Osteoblast (primary cell): ENCODE measurements at places on chromosomes 4 and X.

DNA sequence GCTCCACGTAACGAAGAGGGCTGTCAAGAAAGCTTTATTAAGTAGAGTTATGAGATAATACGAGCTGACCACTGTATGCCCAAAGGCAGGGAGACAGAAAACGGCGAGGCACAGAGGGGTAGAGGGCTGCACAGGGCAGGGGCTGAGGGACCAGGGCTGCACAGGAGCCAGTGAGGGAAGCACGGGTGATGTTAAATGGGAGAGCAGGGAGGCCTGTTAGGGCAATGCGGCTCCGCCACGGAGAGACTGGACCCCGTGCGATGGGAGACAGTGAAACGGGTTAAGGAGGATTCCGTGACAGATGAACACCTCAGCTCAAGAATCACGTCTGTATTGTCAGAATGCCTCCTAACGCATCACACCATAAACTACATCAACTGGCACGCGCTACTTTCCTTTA, 25.1 kb downstream of the FAT1 start:
- no peak for DNase-seq

DNA sequence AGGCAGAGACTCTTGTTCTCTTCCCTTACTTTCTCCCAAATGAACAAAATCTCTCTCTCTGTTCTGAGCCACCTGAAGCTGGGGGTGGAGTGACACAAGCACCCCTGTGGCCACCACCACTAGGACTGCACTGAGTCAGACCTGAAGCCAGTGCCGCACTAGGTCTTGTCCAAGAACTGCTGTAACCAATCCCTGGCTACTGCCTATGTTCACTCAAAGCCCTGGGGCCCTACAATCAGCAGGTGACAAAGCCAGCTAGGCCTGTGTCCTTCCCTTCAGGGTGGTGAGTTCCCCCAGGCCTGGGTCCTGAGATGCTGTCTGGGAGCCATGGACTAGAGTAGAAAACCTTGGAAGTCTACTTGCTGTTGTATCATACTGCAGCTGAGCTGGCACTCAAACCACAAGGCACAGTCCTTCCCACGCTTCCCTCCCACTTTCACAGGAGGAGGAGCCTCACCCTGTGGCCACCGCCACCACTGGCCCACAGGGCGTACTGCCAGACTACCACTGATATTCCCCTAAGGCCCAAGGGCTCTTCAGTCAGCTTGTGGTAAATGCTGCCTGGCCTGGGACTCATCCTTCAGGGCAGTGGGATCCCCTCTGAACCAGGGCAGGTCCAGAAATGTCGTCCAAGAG, 119.1 kb downstream of the RTL9 start:
- peak; percentile 2 for DNase-seq

DNA sequence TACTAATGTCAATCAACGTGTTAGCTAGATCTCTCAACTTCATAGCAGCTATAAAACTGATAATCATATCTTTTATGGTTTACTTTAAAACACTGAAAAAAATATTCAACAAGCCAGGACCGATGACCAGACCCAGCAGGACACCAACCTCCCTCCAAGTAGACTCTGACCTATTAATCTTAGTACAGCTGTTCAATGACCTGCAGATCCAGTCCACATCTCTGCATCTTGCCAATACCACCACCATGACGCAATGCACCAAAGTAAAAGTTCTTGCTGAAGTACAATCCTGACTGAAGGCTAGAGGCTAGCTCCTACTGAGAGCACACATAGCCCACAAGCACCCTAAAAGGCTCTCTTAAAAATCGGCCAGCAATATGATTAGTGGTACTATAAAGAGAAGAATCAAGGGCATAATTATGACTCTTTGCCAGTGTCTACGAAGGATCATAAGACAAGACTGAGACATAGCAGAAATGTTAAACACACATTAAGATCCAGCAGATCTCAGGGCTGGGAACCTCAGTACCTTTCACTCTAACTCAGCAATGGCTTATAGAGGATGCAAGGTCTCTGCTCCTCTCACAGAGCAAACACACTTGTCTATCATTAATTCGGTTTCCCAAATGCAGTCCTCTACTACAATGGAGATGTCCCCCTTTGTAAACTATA, 7.6 kb downstream of the MED14 start:
- DNase-seq, result no peak

GRCh38 chrX:22040184-22040583, 8.1 kb downstream of the PHEX start:
- no peak for DNase-seq

- DNase-seq, result no peak
Observed at GRCh38 chrX:151912780-151913179, at the start of gene MAGEA4. Gene MAGEA4, plus strand, starts transcription at chrX:151912889. Its CDS starts 10,776 bp downstream, at chrX:151923665.

DNA sequence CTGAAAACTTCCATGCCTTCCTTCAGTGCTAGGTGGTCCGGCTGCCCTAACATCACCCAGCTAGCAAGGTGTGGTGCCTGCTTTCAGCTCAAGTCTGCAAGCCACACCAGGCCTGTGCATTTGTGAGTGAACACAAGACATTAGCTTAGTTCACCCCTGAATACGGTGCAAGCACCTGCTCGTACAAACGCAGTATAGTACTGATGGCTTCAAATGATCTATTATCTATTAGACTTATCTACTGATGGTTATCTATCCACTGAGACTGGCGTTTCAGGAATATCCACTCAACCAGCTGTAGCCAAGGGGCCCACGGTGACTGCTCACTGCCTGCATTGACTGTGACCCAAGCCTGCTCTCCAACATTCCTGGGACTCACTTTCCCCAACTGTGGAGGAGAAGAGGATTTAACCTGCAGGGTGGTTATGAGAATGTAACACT, 155.9 kb downstream of the SHOX start:
- DNase-seq, result no peak

DNA sequence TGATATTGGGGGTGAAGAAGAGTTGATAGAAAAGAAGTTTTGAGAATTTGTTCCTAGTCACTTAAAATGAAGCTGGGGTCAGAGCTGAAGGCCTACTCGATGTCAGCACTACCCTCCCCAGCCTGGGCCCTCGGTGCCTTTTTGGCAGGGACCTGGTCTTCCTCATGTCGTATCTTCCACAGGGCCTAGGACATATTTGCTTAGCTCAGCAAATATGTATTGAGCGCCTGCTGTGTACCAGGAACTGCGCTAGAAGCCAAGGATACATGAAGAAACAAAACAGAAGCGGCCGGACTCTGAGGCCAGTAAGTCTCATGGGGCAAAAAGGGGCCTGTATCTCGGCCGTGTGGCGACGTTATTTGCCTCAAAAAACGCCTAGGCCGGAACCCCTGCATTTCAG, 44.3 kb downstream of the DCTD start:
- DNase-seq, result no peak

DNA sequence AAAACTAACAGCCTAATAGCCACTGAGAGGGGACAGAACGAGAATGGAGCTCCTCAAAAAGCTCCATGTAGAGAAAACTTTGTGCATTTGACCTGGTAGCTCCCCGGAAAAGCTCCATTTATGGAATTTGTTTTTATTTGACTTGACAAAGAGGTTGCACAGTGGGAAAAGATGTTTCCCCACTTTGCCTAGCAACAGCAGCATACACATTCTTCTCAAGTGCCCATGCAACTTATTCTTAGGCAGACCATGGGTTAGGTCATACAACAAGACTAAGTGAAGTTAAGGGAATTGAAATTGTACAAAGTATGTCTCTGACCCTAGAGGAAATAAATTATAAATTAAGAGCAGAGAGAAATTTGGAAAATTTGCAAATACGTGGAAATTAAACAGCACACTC, 949.6 kb upstream of the PRKX start:
- DNase-seq, result no peak

DNA sequence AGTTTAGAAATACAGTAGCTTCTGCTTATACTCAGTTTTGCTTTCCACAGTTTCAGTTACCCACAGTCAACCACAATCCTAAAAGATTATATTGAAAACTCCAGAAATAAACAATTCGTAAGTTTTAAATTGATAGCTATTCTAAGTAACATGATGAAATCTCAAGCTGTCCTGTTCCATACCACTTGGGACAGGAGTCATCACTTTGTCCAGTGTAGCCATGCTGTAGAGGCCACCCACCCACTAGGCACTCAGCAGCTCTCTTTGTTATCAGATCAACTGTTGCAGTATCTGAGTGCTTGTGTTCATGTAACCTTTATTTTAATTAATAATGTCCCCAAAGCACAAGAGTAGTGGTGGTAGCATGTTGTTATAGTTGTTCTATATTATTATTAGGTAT, 117.5 kb upstream of the IQCM start:
- no peak for DNase-seq

- no peak for DNase-seq
Observed at GRCh38 chrX:85591536-85591935, 212.1 kb upstream of the POF1B start.

GRCh38 chrX:15546745-15547144, 46.1 kb downstream of the BMX start:
- DNase-seq, result no peak

DNA sequence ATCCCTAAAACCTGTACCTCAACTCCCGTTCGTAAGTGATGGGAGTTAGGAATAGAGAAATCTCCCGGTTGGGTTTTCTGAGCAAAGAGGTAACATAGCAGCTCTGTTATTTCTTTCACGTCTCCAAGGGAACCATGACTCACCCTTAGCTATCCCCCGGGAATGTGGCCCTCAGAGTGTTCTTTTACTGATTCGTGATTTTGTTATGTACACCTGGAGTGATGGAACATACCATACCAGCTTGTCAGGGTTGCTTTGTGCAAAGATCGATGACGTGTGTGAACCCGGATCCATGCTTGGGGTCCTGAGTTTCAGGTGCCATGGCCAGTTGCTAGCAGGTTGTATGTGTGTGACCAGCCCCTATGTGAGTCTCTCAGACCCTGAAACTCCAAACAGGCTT, 52.6 kb downstream of the HPRT1 start:
- DNase-seq, result peak; percentile 68

- no peak for DNase-seq
Observed at GRCh38 chr4:90415116-90415515, 287.9 kb downstream of the CCSER1 start.

DNA sequence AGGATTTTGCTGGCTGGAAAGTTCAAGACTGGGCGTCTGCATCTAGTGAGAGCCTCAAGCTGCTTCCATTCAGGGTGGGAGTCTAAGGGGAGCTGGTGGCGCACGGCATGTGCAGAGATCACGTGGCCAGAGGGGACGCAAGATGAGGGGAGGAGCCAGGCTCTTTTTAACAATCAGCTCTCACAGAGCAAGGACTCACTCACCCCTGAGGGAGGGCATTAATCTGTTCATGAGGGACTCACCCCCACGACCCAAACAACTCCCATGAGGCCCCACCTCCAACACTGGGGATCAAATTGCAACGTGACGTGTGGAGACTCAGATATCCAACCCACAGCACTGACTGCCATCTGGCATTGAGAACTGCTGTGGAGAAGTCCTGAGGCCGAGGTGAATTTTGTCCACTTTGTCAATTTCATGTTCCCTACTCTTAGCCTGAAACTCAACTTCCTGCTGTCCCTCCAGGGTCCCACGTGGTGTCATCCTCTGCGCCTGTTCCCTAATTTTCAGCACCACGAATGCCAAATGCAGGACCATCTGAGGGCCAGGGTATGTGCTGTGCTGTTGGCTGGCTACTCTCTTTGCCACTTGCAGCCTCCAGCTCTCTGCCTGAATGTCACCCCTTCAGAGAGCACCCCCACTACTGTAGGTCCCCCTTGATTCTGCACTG, 5.6 kb downstream of the ZFP92 start:
- peak; percentile 75 for DNase-seq

DNA sequence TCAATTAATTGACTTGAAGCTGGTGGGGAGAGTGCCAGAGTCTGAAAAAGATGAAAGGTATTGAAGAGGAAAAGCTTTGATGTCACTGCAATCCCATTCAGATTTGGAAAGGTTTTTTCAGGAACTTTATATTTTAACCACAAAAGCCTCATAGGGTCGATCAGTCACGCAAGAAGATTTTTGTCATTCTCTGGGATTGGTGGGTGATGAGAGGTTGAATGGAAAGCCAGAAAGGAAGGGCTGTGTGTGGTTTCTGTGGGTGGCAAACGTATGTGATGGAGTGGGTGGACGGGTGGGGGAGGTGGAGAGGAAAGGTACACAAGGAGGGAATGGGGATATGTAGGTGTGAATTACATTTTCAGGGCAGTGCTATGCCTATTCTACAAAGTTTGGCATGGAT, 173.8 kb upstream of the SCML1 start:
- DNase-seq, result no peak

DNA sequence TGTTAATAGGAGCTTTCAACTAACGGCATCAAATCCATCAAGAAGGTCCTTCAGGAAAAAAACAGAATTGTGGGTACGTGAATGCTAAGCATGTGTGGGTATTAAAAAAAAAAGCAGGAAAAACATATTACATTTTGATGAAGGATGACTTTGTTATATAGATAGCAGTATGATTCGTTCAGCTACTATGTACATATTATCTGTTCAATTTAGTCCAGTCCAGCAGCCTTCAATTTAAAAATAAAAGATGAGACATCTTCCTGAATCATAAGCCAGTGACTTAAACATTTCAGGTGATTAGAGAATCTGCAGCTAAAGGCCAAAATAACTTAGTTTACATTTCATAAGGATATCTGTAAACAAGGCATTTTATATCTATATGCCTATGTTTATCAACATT, 63.4 kb downstream of the LCORL start:
- peak; percentile 10 for DNase-seq

DNA sequence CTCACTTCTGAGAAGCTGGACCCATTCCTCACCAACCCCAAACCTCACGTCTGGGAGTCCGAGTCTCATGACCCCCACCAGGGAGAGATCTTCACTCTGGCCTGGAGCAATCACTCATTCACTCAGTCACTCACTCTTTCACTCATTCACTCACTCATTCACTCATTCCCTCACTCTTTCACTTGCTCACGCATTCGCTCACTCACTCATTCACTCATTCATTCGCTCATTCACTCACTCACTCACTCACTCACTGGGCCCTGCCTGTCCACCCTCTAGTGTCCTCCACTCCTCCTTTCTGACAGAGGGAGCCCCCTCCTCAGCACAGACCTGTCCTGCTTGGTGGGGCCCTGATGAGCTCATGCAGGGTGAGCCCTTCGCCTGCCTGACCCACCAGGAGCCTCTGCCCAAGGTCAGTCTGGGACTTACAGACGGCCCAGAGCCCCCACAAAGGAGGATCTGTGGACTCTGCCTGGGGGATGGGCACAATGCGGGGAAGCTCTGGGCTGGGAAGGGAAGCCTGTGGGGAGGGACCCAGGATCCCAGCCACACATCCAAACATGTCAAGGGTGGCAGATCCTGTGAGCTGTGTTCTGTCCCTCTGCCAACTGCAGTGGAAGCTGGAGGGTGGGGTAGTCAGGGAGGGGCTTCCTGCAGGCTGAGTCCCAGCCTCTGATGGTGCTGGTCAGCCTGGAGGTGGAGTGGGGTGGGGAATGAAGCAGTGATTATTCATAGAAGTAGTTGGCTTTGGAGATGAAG, 18.5 kb downstream of the CPZ start:
- no peak for DNase-seq
